ENCODE measurements at places on chromosomes 12 and 14. TPM values are rescaled to one million over a fixed set of nuclear protein-coding genes. Genes with fewer than 3 reads are reported as not detected.

EMP1 gene
- 4.4 TPM for total RNA-seq

TCL1A gene
- total RNA-seq = 2.8 TPM

GRCh38 chr14:32205984-32206383, 2.9 kb upstream of the RNU6-8 start:
- DNase-seq = peak; percentile 18
- no peak overlapping the region for H3K27ac ChIP-seq
- peaks cover 47% of the 10 kb centered on the region for H3K4me1 ChIP-seq
- no peak overlapping the region for H3K4me3 ChIP-seq
- peaks cover 4% of the 10 kb centered on the region for H3K27me3 ChIP-seq
- H3K36me3 ChIP-seq = peaks cover 4% of the 10 kb centered on the region

SERPINA9 gene
- not detected for total RNA-seq

RNASE11 gene
- total RNA-seq = not detected

LALBA gene
- total RNA-seq = not detected

GRCh38 chr12:64061868-64062375, 160.2 kb downstream of the KICS2 start:
- peaks cover 11% of the 10 kb centered on the region for H3K27me3 ChIP-seq
- no peak overlapping the region for H3K27ac ChIP-seq
- H3K4me3 ChIP-seq = no peak overlapping the region
- H3K4me1 ChIP-seq = no peaks in the 10 kb centered on the region
- no peaks in the 10 kb centered on the region for H3K36me3 ChIP-seq
- no peak for DNase-seq

GRCh38 chr12:25135531-25136154, 59.3 kb downstream of the DNAI7 start:
- H3K27me3 ChIP-seq = no peaks in the 10 kb centered on the region
- no peak overlapping the region for H3K27ac ChIP-seq
- no peaks in the 10 kb centered on the region for H3K36me3 ChIP-seq
- no peaks in the 10 kb centered on the region for H3K4me1 ChIP-seq

IL26 gene
- total RNA-seq = 0.21 TPM

DNA sequence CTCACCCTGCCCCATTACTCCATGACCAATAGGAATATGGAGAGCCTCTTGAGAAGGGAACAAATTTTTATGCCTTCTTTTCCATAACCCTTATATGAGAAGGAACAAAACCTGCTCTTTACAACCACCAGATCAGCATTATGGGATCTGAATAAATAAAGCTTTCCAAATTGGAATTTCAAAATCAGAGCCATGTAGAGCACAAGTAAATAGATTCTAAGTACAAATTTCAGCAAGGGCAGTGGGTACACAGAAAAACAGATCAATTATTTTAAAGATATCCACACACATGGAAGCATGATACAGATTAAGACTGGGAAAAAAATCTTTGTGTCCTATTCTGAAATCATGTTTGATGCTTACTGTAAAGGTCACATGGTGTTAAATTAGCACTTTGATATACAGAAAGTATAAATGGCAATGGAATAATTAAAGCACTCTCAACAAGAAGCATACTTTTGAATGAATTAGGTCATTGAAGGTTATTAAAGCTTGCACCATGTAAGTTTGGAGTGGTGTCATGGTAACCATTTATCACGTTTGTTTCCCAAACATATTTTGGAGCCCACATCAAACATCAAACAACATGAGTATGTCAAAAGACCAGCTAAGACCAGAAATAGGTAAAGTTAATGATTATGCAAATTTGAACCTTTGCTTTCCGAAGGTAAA, 75.9 kb upstream of the AVPR1A start:
- no peak overlapping the region for H3K4me3 ChIP-seq
- no peaks in the 10 kb centered on the region for H3K36me3 ChIP-seq

CCDC92 gene
- 5.0 TPM for total RNA-seq

GRCh38 chr14:53473480-53473879, 320.4 kb upstream of the DDHD1 start:
- no peaks in the 10 kb centered on the region for H3K27me3 ChIP-seq
- no peak overlapping the region for H3K4me3 ChIP-seq
- H3K4me1 ChIP-seq = no peaks in the 10 kb centered on the region
- H3K27ac ChIP-seq = no peak overlapping the region

ST8SIA1 gene
- 0.49 TPM for total RNA-seq

DNA sequence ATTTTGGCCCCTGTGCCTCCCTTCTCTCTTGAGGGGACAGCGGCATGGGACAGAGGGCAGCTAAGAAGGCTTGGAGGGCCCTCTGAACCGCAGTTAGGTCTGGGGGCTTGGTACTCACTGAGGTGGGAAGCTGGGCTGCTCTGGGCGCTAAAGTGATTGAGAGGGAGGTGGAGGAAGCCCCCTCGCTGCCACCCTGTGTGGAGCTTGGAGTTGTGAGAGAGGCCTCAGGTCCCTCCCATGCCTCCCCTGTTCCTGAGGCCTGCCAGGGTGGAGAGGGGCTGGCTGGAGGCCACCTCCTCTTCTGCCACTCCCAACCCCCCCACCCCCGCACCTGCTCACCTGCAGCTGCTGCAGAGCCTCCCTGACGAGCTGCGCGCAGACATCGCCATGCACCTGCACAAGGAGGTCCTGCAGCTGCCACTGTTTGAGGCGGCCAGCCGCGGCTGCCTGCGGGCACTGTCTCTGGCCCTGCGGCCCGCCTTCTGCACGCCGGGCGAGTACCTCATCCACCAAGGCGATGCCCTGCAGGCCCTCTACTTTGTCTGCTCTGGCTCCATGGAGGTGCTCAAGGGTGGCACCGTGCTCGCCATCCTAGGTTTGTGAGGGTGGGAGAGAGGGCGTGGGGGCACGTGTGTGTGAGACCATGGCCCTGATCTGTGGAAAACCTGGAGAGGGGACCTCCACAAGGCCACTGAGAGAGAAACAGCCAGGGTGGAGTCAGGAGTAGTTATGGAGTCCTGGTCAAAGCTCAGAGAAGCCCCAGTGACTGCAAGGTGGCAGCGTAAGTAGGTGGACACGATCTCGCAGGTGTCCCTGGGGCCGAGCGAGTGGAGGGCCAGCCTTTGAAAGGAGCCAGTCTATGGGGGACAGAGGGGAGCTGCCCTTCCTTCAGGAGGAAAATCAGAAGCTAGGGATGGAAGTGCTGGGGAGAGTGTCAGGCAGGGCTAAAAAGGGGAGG, 11.2 kb downstream of the KCNH3 start:
- peaks cover 4% of the 10 kb centered on the region for H3K27me3 ChIP-seq
- peaks cover 25% of the 10 kb centered on the region for H3K4me1 ChIP-seq
- DNase-seq = no peak
- no peaks in the 10 kb centered on the region for H3K36me3 ChIP-seq
- peak overlapping the region; percentile 68 for H3K27ac ChIP-seq

- H3K27me3 ChIP-seq = no peaks in the 10 kb centered on the region
- no peak overlapping the region for H3K27ac ChIP-seq
- no peak for DNase-seq
- peaks cover 2% of the 10 kb centered on the region for H3K4me1 ChIP-seq
- H3K36me3 ChIP-seq = peaks cover 7% of the 10 kb centered on the region
Measured at GRCh38 chr12:46647034-46647433, 178.8 kb downstream of the SLC38A4 start.

- no peak for DNase-seq
- H3K27me3 ChIP-seq = no peaks in the 10 kb centered on the region
- no peak overlapping the region for H3K4me3 ChIP-seq
- peaks cover 39% of the 10 kb centered on the region for H3K4me1 ChIP-seq
- peaks cover 2% of the 10 kb centered on the region for H3K36me3 ChIP-seq
Measured at GRCh38 chr14:91885113-91885712, 17.9 kb upstream of the TC2N start.
